ENCODE measurements at places on chromosomes 11 and 22.

DNA sequence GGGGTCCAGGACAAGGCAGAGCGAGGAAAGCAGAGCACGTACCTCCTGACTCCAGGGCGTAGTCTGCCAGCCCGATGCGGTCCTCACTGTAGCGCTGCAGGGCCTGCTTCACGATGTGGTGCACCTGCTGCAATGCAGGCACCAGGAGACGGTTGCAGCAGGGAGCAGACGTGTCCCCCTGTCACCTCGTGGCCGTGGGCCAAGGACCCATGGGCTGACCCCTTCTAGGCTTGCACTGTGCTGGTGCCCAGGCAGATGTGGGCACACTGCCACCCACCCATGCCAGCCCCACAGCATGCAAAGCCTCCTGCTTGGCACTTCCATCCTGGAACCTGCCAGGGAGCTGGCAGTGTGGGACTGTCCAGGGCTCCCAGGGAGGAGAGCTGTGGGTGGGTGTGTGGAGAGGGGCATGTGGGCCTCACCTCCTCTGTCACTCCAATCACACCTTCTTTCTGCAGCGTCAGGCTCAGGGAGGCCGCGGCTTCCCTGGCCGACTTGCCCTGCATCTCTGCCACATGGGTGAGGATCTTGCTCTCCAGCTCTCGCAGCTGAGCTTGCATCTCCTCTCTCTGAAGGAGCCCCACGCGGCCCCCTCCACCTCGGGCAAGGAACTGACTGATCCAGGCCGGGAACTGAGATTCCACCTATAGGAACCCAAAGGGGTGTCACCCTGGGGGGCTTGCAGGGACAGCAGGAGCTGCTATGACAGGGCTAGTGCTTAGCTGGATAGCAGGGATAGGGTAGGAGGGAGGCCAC lies 16.3 kb downstream of the SUN2 start:
- DNase-seq, result no peak

DNA sequence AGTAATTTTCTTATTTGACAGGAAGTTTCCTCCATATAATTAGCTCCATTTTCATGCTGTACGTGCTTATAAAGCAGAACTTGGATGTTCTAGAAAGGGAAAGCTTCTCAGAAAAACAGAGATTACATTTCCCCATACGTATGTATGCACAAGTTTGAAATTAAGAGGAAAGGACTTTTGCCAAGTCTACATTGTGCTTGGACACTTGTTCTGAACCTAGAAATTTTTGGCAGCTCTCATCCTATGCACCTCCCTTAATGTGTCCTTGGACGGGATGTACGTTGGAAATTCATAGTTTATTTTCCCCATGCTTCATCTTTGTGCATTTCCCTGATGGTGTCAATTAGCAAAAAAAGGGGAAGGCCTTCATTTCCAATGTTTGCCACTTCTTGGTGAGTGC lies 322.7 kb downstream of the BLID start:
- no peak for DNase-seq

- DNase-seq, result no peak
Observed at GRCh38 chr11:100866453-100866852, 179.4 kb downstream of the ARHGAP42 start.

GRCh38 chr11:70010774-70011173 lies 67.3 kb upstream of the ANO1 start:
- DNase-seq, result no peak

DNA sequence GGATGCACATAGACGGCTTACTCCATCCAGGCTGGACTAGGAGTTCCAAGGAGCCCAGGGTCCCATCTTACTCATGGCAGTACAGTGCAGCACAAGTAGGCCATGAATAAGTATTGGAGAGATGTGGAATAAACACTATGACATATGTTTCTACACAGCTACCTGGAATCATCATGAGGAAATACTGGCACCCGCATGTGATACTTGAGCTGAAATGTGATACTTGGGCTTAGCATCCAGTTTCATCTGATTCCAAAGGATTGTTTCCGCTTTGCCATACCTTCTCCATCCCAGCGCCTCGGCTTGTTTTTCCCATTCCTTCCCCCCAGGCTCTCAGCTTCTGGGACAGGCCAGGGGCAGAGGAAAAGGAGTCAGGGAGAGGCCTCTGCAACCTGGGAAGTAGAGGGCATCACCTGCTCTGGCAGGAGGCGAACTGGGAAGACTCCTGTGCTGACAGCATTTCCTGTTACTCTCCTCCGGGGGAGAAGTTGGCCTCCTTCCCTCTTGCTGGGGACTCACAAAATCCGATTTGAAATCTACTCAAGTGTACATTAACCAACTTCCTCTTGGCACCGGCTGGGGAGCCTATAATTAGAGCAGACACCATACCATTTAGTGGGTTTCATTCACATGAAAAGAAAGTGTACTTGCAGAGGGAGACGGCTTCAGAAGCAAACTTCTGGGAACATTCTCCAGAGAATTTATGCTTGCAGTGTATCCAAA lies 187.8 kb downstream of the MIAT start:
- no peak for DNase-seq

DNA sequence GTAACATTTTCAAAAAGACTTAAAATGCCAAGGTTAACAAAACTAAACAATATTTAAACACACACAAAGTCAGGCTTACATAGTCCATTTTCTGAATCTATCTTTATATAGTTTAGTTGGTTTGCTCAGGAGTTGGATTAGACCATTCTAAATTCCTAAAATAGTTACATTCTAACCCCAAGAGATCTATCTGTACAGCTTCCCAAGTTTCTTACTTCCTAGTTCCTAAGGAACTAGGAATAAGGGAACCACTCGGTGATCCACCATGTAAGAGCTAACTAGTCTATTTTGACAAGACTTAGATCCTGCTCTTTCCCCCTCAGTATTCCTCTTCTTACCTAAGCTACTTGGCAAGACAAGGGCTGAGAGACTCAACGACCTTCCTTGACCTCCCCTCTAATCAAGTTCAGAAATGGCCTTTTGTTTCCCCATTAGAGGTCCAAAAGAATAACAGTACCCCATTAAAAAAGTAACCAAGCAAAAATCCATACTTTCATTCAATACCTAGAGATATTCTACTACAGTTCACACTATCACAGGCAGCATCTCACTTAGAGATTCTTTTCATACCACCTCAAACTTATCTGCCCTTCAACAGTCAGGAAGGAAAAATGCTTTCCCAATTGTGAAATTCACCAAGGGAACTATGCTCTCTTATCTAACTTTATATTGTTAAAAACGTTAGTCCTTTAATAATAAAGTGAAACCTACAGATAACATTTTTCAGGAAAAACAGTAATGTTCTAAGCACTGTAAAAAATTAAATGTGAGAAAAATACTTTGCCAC lies 253.1 kb downstream of the TTC28 start:
- DNase-seq, result no peak

DNA sequence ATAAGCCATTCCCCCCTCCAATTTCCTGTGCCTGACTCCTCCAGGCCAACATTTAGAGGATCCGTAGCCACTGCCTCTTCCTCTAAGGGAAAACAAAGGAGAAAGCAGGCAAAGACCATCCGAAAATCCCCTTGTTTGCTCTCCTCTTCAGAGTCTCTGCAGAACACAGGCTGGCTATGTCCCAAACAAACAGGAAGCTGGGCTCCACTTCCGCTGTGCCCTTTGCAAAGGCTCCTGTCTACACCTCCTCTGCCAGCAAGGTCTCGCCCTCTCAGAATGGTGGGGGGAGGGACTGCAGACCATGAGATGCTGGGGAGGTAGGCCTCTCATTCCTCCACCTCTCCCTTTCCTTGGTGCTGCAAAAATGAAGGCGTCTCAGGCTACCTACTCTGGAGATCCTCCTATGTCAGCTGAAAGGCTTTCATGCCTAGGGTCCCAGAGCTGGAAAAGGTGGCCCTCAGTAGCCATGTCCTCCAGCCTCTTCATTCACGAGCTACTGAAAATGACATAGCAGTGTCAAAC lies 596.2 kb downstream of the BUD13 start:
- DNase-seq, result no peak

DNA sequence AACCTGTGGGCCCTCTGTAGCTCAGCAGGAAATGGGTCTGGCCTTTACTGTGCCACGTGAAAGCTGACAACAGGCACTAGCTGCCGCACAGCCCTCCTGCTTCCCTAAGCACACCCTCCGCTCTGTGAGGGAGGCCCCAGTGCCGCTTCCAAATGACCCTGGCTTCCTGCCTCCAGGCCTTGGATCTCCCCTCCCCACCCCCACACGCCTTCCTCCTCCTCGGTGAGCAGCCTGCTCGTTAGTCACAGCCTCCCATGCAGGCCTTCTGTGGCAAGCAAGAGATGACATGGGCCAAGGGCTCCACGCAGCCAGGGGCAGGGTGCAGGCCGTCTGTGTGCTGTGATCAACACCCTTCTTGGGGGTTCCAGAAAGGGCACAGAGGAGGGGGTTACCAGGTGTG lies 15.3 kb upstream of the RASL10A start:
- DNase-seq, result no peak

DNA sequence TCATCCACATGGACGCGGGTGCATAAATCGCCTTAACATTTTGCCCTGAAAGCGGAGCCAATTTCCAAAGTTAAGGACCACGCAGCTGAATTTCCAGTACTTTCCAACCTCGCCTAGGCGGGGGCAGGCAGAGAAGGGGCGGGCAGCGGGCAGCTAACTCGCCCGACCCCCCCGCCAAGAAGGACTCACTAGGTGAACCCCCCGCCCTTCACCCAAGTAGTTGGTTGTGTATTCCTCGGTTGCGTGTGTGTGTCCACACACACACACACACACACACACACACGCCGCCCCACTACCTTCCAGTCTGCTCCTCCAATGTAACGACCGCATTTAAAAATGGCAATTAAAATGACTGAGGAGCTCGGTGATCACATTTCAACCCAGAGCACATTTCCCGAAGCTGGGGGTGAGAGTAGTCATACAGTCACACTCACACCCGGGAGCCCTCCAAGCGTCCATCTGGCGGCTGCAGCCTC lies 1.4 kb downstream of the TENM4 start:
- DNase-seq, result no peak

- DNase-seq, result no peak
Observed at GRCh38 chr11:13899603-13900002, 62.9 kb upstream of the SPON1 start.

GRCh38 chr22:43435851-43436811 lies 24.3 kb downstream of the MPPED1 start:
- DNase-seq, result no peak

- DNase-seq, result no peak
Observed at GRCh38 chr11:100740440-100740839, 53.4 kb downstream of the ARHGAP42 start.

DNA sequence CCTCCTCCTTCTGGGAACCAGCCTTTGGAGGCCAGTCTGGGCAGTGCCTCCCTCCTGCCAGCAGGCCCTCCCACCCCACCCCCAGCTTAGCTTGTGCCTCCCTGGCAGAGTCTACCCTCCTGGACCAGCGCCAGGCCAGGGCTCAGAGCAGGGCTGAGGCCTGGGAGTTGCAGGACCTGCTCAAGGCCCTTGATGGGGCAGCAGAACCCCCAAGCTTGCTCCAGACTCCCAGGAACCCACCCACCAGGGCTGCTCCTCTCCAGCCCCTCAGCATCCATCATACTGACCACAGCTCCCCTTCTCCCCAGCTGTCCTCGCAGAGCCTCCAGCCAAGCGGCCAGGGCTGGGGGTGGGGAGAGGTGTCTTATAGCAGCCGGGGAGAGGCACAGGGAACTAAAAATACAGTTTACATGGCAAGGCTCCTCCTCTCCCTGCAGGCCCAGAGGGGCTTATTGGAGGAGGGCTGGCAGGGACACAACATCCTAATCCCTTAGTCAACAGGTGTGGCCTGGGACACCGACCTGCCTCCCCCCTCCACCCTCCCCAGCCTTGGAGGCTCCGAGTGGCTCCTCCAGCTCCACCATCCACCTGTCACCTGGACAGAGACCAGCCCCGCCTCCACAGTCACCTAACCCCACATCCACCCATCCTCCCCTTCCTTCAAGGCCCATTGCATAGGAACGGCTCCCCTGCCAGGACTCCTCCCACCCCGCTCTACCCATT lies 5.2 kb upstream of the MB start:
- DNase-seq, result no peak

DNA sequence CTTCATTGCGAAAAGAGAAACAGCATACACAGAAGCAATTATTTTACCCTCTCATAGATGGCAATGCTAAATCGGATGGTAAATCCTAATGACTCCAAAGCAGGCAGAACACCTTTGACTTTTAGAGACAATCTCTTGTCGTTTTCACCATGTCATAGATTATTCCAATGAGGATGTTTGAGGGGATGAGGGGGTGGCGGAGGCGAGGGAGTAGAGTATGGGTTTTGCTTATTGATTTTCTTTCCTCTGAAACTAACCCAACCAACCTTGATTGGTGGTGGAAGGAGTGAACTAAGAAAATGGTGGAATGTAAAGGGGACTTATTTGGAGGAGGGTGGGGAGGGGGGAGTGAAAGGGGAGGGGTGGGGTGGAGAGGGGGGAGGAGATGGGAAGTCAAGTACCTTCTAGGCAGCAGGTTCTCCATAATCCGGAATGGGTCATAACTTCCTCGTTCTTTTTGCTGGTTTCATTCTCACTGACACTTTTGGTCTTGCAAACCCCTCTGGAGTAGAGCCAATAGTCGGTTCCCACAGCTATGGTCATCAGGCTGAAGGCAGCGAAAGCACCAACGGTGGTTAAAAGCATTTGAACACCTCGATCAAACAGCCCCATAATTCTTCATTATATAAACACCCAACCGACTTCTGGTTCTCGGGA lies 1.5 kb downstream of the CACNG2 start:
- DNase-seq, result no peak

DNA sequence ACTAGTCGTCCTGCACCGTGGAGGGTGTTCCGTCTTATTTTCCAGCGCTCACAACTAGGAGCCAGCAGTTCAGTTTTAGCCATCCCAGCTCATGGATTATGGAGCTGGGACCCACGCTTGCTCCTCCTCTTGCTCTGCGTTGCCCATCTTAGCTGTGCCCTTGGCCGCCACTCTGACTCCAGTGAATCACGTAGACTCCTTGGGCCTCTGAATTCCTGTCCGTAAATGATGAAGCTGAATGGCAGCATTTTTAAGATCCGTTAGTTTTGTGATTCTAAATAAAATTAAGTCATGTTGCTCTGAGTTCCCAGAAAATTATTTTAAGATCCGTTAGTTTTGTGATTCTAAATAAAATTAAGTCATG lies 23.8 kb downstream of the BCR start:
- no peak for DNase-seq

- DNase-seq, result peak; percentile 40
Observed at GRCh38 chr22:18156878-18157713, 7.1 kb downstream of the USP18 start.

GRCh38 chr11:129419386-129419785 lies 43.7 kb downstream of the BARX2 start:
- no peak for DNase-seq
